ENCODE measurements at places on chromosomes 3 and 15. TPM values are rescaled to one million over a fixed set of nuclear protein-coding genes. Genes with fewer than 3 reads are reported as not detected.

Gene KY
- polyA plus RNA-seq = 0.69 TPM

Gene GOLGA6L10
- polyA plus RNA-seq = 0.45 TPM

Gene ANKRD34C
- polyA plus RNA-seq = 0.11 TPM

DNA sequence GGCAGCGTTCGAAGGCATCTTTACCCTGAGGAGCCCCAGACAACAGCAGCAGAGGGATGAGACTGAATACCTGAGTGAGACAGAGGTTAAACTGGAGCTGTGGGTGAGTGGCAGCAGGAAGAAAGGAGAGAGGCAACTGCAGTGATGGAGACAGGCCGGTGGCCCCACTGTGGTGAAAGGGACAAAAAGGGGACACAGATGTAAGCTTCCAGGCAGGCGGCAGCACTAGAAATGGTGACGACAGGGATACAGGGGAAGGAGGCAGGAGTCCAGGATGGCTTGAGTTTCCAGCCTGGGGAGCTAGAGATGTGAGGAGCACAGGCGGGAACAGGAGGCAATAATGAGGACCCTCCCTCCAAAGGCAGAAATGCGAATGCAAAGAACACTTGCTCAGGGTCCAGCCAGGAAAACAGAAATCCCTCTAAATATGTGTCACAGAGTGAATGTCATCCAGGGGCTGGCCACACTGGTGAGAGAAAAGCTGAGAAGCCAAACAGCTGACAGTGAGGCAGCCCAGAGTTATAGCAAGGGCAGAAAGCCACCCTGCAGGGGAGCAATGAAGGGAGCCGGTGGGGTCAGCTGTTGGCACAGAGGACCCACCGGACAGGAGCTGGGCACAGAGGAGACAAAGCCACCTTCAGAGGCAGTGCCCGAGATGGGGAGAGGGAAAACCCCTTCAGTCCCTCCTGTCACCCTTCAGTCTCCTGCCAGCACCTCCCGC is 70.1 kb downstream of the TBC1D2B start:
- DNase-seq = no peak

DNA sequence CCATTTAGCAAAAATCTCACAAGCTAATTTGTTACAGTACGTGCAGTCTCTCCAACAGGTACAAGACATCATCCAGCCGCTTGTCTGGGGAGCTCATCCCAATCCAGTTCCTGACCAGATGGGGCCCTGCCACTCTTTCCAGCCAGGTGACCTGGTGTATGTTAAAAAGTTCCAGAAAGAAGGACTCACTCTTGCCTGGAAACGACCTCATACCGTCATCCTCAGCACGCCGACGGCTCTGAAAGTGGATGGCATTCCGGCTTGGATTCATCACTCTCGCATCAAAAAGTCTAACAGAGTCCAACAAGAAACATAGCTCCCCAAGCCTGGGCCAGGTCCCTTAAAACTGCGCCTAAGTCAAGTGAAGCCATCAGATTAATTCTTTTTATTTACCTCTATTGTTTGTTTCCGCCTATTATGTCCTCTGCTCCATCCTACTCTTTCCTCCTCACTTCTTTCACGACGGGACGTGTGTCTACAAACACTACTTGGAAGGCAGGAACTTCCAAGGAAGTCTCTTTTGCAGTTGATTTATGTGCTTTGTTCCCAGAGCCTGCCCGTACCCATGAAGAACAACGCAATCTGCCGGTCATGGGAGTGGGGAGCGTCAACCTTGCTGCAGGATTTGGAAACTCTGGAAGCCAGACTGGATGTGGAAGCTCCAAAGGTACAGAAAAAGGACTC is 37.5 kb downstream of the ZBTB11 start:
- DNase-seq = no peak

DNA sequence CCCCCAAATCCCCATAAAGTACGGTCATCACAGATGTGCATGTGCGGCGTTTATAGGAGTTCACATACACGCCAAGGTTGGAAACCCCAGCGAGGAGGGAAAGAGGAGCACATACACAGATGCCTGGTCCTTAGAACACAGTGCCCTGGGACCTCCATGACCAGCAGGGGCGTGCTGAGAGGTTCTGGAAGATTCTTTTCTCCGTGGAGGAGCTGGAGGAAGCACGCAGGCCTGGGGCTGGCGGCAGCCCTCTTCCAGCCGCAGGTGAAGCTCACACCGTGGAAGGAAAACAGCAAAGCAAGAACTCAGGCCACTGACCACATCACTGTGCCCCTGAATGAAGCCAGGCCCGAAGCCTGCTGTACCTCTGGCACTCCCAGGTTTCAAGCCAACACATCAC is 61.0 kb upstream of the SEC61A1 start:
- DNase-seq = no peak

Gene SLC9A9
- 3.7 TPM for polyA plus RNA-seq

DNA sequence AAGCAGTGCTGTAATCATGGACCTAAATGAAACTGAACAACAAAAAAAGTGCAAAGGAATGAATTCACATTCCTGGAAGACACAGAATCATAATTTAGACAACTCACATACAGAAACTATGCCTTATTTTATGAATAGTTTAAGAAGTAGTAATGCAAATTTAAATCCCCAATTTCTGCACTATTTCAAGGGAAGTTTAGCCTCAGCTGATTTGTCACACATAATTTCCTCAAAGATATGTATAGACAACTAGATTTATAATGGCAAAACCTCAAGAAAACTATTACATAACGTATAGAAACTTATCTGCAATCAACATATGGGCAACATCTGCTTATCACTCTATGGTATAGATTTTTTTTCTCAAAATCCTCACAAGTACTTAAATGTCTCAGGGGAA is 7.8 kb upstream of the PTX3 start:
- no peak for DNase-seq

Gene EEF1AKMT4
- polyA plus RNA-seq = 6.1 TPM

DNA sequence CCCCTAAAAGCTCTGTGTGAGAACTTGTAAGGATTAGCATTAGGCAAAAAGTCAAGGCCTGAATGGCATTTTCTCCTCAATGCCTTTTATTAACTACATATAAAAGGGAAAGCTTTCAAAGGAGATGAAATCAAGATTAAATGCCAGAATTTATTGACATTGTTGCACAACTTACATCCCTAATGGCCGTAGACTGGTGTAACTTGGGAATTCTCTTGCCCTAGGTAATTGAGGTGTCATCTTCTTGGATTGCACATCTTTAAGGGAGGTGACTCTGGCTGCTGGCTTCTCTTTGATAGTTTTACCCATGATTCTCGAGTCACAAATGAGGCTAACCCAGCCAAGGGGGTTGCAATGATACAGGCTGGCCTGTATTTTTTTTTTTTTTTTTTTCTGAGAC is 249.1 kb downstream of the TBL1XR1 start:
- peak; percentile 44 for DNase-seq

DNA sequence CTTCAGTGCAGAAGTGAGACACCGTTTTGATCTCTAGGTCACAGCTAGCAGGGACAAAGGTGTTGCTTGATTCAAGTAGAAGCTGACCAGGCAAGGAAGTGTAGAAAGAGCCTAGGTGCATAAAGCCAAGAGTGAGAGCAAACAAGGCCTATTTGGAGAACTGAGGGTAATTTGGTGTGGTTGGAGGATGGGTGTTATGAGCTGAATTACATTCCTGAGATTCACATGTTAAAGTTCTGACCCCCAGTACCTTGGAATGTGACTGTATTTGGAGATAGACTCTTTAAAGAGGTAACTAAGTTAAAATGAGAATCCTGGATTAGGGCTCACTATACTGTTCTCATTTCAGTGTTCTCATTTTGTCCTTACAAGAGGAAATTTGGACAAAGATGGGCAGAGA is 191.3 kb downstream of the ZMAT3 start:
- no peak for DNase-seq

- DNase-seq = no peak
These were observed 107.4 kb downstream of the P2RY1 start for GRCh38 chr3:152942366-152942765.

DNA sequence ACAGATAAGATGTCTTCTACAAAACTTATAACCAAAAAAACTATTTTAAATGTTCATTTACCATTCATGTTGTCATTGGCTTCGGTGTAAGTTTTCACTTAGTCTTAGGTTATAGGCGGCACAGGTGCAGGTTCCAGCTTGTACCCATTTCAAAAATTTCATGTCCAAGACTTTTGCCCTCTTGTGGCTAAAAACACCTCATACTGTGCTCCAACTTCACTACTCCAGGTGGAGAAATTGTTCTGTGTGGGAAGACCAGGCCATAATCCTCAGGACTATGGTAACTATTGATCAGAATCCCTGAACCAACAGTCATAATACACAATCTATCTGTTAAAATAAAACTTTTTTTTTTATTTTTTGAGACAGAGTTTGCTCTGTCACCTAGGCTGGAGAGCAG is 95.2 kb upstream of the ATP11B start:
- no peak for DNase-seq

- no peak for DNase-seq
These were observed 30.2 kb upstream of the MORF4L1 start for GRCh38 chr15:78842519-78842918.

Gene ADGRG7
- polyA plus RNA-seq = not detected

Gene OCA2
- polyA plus RNA-seq = 0.45 TPM

Gene GOLGA8H
- polyA plus RNA-seq = 0.43 TPM

Gene LNP1
- 1.7 TPM for polyA plus RNA-seq

Gene ARNT2
- polyA plus RNA-seq = 12.2 TPM

Gene ACOX2
- 85.5 TPM for polyA plus RNA-seq

DNA sequence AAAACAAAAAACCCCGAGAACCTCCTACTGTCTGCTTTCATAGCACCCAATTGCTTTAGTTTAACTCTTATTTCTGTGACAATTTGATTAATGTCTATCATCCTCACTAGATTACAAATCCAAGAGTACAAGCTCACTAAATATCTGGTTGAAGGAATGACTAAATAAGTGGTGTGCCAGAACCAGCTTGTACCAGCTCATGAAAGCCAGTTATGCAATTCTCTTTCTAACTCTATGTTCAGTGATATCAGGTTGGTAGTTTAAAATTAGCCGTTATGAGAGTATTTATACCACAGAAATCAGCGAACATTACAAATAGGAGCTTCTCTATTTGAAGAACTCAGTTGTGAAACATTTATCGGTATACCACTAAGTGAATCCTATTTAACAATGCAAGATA is 137.2 kb upstream of the MITF start:
- DNase-seq = no peak

DNA sequence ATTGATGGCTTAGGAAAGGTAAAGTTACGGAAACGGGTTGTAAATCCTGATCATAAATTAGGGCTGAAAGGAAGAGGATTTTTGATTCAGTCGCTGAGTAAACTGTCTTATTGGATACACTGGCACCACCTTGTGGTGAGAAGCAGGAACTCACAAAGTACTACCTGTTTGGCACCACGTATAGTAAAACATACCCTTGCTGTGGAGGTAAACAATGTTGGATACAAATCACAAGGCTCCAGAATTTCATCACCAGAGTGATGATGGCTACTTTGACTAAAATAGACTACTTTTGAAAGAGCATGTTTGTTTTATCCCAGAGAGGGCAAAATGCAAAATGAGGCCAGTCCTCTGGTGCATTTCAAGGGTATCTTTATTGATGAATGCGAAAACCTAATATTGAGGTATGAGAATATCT is 216.9 kb downstream of the IGSF11 start:
- no peak for DNase-seq

DNA sequence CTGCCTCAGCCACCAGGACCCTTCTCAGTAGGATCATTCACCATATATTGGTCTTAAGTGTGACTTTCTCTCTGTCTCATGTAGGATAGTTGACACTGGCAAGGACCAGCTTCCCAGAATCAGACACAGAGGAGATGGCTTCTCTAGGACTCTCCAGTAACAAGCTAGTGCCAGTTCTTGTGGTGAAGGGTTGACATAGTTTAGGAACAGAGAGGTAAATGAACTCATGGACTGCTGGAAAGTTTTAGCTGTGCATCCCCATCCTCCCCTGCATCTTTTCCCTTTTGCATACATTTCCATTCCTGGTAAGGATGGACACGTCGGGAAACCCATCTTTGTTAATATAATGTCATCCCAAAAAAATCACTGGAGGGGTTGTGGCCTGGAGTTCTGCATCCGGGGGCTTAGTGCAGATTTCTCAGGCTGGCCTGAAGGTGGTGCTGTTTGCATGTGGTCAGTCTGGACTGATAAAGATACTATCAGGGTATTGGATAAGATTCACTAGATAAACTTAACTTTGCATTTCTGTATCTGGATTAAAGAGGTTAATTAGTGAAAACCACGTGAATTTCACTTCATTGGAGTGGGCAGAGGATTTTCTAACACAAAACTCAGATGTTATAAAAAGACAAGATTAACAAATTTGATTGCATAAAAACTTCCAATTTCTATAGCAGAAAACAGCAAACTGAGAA is 110.8 kb downstream of the TBC1D2B start:
- DNase-seq = no peak

DNA sequence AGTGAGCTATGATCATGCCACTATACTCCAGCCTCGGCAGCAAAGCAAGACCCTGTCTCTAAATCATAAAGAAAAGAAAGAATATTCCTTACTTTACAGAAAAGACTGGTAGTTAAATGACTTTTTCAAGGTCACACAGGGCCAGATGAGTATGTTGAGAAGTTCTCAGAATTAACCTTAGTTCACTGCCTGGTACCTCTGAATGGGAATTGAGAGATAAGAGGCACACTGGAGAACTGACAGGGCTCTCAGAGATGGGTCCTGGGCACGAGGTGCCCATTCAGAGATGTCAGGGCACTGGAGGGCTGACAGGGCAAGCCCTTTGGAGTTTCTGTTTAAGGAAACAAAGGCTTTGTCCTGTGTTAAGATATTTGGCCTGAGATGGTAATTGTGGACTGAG is 157.7 kb downstream of the PDE8A start:
- no peak for DNase-seq

Gene PRR20G
- not detected for polyA plus RNA-seq

DNA sequence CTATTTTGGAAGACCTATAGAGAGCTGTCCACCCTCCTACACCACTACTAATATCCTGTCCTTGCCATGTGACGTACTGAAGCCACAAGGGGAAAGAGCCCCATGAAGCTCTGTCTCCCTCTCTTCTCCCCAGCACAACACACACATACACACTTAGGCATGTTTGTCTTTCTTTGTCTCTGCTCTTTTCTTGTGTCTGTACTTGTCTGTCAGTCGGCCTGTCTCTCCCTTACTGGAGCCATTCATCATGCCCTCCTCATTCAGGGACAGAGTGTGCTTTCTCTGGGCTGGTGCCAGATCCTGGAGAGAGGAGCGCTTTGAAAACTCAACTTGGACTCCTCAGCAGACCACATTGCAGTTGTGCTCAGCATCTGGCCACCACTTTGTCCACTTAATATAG is 47.6 kb downstream of the PSMD6 start:
- DNase-seq = peak; percentile 45
